Activated naive CD8-positive, alpha-beta T cell treated with anti-CD3 and anti-CD28 coated beads, Interleukin-2, amount 10 ng/mL, durations not matched to agents 7 days and 5 days (primary cell): ENCODE measurements at places on chromosomes 3 and 15. TPM values are rescaled to one million over a fixed set of nuclear protein-coding genes. Genes with fewer than 3 reads are reported as not detected.

DNA sequence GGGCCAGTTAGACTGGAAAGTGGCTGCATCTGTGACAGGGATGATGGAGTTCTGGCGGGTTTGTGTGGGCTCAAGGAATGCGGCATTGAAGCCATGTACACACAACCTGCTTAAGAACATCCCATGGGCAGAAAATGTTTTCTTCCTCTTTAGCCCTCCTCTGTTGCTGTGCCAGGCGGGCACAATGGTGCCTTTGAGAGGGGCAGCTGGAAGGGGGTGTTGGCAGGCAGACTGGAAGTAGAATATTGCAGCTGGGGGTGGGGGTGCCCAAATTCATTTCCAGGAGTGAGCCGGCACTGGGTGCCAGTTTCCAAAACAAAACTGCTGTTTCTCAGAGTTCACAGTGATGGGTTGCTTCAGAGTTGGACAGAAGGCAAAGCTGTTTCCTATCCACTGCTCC, 91.8 kb upstream of the ETV5 start:
- DNase-seq = no peak

DNA sequence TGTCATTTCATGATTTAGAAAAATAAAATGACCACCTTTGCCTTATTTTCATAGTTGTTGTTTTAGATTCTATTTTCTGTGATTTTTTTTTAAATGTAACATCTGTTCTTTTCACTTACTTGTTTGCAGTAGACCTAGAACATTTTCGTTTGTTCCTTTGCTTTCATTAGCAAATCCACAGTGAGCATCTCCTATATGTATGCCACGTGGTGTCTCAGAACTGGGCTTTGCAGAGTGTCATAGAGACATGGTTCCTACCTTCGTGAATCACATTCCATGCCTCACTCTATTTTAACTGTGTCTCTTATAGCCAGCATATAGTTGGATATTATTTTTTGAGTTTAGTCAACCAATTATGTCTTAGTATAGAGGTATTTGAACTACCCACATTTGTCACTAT, 118.2 kb downstream of the KLF13 start:
- no peak for DNase-seq

DNA sequence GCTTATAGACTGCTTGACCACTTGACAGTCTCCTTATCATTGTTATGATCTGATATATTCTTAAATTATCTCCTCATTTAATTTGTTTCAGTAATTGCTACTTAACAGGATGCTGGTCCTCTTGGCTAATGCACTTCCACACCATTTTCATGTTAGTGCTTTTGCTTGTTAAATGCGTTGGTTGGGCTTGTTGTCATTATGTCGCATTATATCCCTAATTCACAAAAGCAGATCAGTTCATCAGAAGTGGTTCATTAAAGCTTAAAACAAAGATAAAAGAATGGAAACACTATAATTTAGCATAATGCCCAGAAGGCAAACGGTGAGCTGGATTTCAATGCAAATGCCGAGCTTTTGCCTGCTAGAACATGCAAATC, 17.1 kb upstream of the EHHADH start:
- no peak for DNase-seq

AP4E1 gene
- total RNA-seq = 18.8 TPM

GRCh38 chr3:141680620-141681389, 57.3 kb upstream of the RNF7 start:
- no peak for DNase-seq

MAP6D1 gene
- 2.7 TPM for total RNA-seq

DNA sequence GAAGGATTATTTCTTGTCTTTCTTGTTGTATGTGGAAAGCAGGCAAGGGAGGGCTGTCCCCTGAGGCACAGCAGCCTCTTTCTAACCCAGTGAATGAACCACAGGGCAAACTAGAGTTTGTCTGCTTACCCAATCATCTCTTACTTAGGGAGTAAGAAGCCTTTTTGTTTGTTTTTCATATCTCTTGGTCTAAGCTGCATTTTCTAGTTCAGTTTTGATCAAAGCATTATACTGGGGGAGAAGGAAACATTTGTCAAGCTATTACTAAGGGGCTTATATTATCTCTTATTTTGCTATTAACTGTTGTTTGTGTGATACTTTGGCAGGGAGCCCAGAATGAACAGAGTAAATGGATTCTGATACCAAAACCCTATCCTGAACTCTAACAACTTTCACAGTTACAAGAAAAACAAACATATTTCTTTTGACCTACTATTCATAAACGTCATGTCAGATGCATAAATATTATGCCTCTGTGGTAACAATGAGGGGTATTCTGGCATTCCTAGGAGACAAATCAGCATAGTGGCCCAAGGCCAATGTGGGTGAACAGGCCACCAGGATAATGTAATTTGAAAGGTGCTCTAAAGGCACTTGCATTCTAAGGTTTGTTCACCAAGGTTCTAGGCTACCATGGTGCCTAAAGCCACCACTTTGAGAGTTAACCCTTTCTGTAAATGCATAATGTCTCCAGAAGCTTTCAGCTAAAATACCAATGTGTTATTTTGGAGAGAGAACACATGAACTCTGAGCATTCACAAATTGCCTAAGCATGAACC, 271.6 kb upstream of the ZPLD1 start:
- no peak for DNase-seq

- no peak for DNase-seq
Measured at GRCh38 chr3:12155828-12156227, 2.9 kb downstream of the TIMP4 start.

HCN4 gene
- not detected for total RNA-seq

DNA sequence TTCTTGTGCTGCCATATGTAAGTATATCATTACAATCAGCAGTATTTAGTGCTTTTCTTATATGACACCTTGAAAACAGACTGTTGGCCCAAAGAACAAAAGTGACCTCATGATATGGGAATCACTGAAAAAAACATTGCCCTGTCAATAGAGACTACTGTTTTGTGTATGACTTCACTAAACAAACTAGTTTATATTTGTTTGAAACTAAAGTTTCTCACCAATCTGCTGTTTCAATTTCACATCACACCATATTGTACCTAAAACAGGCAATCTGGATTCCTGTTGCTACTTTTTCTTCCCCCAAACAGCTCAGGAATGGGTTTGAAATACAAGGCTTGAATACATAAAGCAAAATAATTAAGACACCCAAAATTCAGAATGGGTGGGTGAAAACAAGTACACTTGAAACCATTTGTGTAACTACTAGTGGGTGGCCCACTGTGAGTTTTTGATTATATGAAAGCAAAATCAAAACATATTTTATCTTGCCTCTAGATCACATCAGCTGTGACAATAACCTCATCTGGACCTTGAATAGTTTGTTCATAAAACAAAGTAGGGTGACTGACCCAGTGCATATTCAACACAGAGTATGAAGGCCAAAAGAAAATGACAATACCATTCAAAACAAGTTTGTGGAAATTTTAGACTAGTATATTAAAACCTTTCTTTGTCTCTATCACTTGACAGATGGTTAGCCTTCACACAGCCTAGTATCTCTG, 5.9 kb downstream of the ZBTB20 start:
- no peak for DNase-seq
